H54 (cell line): ENCODE measurements at places on chromosomes 4 and X.

DNA sequence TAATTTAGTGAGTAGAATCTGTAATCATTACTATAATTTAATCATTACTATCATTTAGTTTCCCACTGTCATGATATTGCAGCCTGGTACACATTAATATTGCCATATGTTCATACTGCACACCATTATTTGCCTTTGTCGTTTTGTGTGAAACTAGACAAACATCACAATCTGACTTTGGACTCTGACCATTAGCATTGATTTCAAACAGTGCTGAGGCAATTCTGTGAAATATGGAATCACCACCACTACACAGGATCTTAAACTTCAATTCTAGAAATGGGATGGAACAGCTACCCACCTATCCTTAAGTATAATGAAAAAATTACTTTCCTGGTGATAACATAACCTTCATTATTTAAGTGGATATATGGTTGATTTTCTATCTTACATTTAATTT lies 98.3 kb downstream of the SORBS2 start:
- no peak for DNase-seq

GRCh38 chr4:42306221-42307109 lies 90.8 kb upstream of the SHISA3 start:
- no peak for DNase-seq

DNA sequence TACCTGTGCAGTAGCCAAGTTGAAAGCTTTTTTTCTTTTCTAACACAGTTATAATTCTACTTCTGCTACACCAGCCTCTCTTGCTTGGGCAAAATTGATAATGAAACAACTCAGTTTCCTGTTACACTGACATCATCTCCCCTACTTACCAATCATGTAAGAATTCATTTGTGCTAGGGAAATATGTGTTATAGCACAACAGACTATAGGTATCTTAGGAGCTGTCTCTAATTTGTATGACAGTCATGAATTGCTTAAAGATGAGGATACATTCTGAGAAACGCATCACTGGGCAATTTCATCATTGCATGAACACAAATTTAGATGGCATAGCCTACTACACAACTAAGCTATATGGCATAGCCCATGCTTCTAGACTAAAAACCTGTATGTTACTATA lies 246.3 kb upstream of the ANKRD50 start:
- no peak for DNase-seq

DNA sequence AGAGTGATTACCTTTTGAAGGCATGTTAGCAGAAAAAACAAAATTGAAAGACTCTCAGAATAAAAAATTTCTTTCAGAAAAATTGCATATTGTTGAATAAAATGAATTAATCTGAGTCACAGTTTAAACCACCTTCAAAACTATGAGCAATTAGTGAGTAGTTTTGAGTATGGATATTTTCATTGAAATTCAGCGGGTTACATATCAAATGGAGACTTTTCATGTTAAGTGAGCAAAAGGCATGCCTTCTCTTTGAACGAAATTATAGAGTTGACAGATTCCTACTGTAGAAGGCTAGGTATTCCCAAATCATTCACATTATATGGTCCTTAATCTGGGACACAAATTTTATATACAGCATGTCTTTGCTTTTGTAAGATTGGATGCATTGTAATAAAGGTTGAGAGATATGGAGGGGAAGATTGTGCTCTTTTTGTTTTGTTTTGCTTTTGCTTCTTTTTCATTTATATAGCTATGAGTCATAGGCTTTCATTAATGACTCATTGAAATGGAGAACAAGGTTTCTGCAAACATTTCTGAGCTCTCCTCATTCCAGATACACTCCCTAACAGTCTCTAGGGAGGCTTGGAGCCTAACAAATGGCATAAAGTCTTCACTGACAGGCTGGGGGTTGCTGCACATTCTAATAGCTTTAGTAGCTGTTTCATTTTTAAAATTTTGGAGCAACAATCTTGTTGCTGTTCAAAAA lies 21.6 kb downstream of the PCDH18 start:
- DNase-seq: no peak

GRCh38 chr4:21571100-21571499 lies 377.5 kb downstream of the KCNIP4 start:
- no peak for DNase-seq
